Right lobe of liver (tissue), 6 donors: ENCODE measurements at places on chromosomes 5 and 9. TPM values are rescaled to one million over a fixed set of nuclear protein-coding genes. Genes with fewer than 3 reads are reported as not detected.
A peak's percentile ranks its signal among the peaks of the same experiment; 100 is the strongest.

- peaks cover 11% of the 10 kb centered on the region for H3K4me1 ChIP-seq
- H3K27me3 ChIP-seq = no peaks in the 10 kb centered on the region
- peaks cover 4% of the 10 kb centered on the region for H3K36me3 ChIP-seq
- H3K27ac ChIP-seq = no peak overlapping the region
Observed at GRCh38 chr9:91415290-91415689, 8.3 kb downstream of the NFIL3 start.

GRCh38 chr5:35223787-35224395 is 6.4 kb downstream of the PRLR start:
- no peaks in the 10 kb centered on the region for H3K27me3 ChIP-seq
- no peaks in the 10 kb centered on the region for H3K36me3 ChIP-seq
- H3K4me1 ChIP-seq = no peaks in the 10 kb centered on the region
- H3K4me3 ChIP-seq = no peak overlapping the region
- H3K27ac ChIP-seq = no peak overlapping the region

- H3K4me1 ChIP-seq = no peaks in the 10 kb centered on the region
- DNase-seq = no peak
- H3K4me3 ChIP-seq = no peak overlapping the region
- no peaks in the 10 kb centered on the region for H3K27me3 ChIP-seq
- H3K27ac ChIP-seq = no peak overlapping the region
Observed at GRCh38 chr5:114822863-114823262, 346.8 kb downstream of the TRIM36 start.

DNA sequence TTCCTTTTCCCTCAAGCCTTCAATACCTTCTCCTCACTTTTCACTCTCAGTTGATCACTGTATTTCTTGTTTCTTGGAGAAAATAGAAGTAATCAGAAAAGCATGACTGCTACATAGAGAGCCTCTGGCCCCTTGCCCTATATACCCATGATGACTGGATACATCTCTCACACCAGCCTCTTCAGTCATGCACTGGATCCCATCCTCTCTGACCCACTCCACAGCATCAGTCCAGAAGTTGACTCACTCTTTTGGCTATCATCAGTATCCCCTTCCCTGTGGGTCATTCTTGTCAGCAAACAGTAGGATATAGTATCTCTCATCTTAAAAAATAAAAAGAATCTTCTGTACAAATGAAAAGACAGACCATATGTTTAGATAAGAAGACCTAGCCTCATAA is 32.9 kb downstream of the PTCD2 start:
- H3K27ac ChIP-seq = no peak overlapping the region
- no peak for DNase-seq
- no peaks in the 10 kb centered on the region for H3K27me3 ChIP-seq
- H3K4me1 ChIP-seq = no peaks in the 10 kb centered on the region
- H3K4me3 ChIP-seq = no peak overlapping the region
- H3K36me3 ChIP-seq = no peaks in the 10 kb centered on the region

GRCh38 chr5:76528547-76529331 is 94.5 kb downstream of the F2RL2 start:
- no peak overlapping the region for H3K4me3 ChIP-seq
- no peak overlapping the region for H3K27ac ChIP-seq
- H3K4me1 ChIP-seq = no peaks in the 10 kb centered on the region
- DNase-seq = no peak
- no peaks in the 10 kb centered on the region for H3K36me3 ChIP-seq

GRCh38 chr9:6667633-6668280 is 22.2 kb upstream of the GLDC start:
- peaks cover 44% of the 10 kb centered on the region for H3K4me1 ChIP-seq
- no peak overlapping the region for H3K27ac ChIP-seq
- H3K36me3 ChIP-seq = no peaks in the 10 kb centered on the region
- DNase-seq = no peak
- H3K27me3 ChIP-seq = no peaks in the 10 kb centered on the region
- no peak overlapping the region for H3K4me3 ChIP-seq

GRCh38 chr9:123997665-123998277 is 13.8 kb upstream of the LHX2 start:
- peak; percentile 68 for DNase-seq
- H3K36me3 ChIP-seq = no peaks in the 10 kb centered on the region
- H3K4me1 ChIP-seq = no peaks in the 10 kb centered on the region
- H3K27me3 ChIP-seq = no peaks in the 10 kb centered on the region
- H3K27ac ChIP-seq = no peak overlapping the region

Gene PCDHGA11
- total RNA-seq = 1.3 TPM

Gene MRPL36
- 36.3 TPM for total RNA-seq

Gene PCDHA11
- total RNA-seq = 0.51 TPM

DNA sequence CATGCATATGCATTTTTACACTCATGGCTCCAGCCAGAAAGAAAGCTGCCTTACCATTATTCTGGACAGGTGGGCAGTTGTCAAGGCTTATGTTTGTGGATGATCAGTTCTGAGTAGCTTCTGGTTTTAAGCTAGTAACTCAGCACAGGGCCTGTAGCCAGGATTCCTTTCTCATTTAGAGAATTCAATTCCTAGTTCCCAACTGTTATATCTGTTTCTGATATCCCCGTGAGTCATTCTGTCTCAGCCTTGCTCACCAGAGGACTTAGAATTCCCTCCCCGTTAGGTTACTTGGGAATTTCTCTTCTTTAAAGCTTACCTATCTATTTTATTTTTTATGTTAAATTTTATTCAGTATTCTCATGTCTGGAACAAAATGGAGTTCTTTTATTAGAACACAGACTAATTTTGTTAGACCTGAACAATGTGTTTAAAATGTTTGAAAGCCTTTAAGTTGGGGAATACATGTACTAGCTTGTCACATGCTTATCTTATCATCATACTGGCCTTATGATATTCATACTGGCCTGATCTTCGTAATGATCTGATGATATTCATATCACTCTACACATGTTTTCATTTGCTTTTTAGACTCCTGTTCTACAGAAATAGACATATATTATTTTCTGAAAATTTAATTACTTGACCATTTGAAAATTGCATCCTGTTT is 47.1 kb downstream of the CAST start:
- no peak overlapping the region for H3K4me3 ChIP-seq
- H3K36me3 ChIP-seq = no peaks in the 10 kb centered on the region
- no peak overlapping the region for H3K27ac ChIP-seq
- no peaks in the 10 kb centered on the region for H3K27me3 ChIP-seq
- DNase-seq = no peak

Gene PLAC8L1
- total RNA-seq = not detected

GRCh38 chr5:151612689-151613427 is 21.7 kb upstream of the FAT2 start:
- no peaks in the 10 kb centered on the region for H3K4me1 ChIP-seq
- DNase-seq = no peak
- no peak overlapping the region for H3K4me3 ChIP-seq
- H3K27ac ChIP-seq = no peak overlapping the region
- no peaks in the 10 kb centered on the region for H3K27me3 ChIP-seq

Gene SLIT3
- 0.50 TPM for total RNA-seq

GRCh38 chr9:2957656-2958200 is 113.8 kb upstream of the PUM3 start:
- H3K27ac ChIP-seq = no peak overlapping the region
- H3K27me3 ChIP-seq = no peaks in the 10 kb centered on the region
- H3K36me3 ChIP-seq = no peaks in the 10 kb centered on the region
- no peak for DNase-seq

DNA sequence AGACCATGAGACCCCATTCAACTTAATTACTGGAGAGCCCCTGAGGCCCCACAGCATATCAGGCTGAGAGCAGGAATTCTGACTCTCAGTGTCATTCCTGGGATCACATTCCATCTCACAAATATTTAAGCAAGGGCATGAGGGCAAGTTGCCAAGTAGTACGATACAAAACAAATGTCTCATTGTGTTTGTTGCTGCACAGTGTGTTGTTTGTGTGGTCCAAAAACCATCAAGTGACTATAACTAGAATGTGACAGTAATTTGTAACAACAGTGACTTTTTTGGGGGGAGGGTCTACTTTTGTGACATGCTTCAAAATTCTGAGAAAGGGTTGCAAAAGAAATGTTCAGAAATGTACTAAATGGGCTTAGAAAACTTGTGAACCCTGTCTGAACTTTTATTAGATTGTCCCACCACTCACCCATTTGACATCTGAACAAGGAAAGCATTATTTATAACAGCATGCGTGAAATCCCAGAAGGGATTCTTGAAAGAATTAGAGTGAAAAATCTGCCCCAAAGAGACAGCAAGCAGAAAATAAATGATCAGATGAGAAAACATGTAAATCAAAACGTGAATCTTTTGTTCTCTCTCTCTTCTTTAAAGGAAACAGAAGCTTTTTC is 347.0 kb downstream of the NTRK2 start:
- no peak for DNase-seq
- H3K4me1 ChIP-seq = no peaks in the 10 kb centered on the region
- H3K27ac ChIP-seq = no peak overlapping the region
- no peaks in the 10 kb centered on the region for H3K27me3 ChIP-seq

DNA sequence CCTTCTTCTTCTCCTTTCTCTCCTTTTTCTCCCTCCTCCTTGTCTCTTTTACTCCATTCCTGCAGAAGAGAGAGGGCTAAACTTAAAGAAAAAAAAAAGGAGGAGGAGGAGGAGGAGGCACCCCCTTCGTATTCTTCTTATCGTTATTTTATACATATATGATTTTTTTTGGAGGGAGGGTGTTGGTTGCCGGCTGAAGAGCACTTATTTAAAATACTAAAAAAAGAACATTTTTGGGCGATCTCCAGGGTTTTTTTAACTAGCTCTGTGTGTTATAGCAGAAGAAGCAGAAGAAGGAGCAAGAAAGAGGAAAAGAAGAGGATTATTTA is 381 bp downstream of the NR2F1 start:
- no peak for DNase-seq
- no peaks in the 10 kb centered on the region for H3K36me3 ChIP-seq
- peak overlapping the region; percentile 30 for H3K4me3 ChIP-seq
- peak overlapping the region; percentile 66 for H3K27ac ChIP-seq
- H3K4me1 ChIP-seq = no peaks in the 10 kb centered on the region

Gene DDX4
- total RNA-seq = not detected

DNA sequence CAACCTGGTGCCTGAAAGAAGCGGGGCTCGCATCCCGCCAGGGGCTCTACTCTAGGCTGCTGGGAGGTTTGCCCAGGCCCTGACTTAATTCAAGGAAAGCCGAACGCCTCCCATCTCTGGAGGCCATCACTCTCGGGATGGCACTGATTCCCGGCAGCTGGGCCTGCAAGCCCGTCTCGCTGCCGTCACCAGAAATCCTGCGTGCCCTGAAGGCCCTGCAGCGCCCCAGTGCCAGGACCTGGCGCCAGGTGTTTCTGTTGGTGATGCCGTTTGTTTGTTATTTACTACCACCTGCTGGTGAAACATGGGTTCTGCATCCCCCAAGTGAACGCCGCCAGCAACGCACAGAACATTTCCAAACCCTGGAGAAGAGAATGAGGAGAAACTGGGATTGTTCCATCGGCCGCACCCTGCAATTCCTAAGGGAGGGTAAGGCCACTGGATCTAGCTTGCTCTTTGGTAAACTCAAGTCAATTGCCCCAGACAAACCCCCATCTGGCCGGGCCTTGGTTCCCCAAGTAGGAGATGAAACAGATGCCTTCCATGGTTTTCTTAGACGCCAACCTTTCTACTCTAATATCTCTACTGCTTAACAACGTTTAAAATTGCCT is 77.9 kb downstream of the AK8 start:
- H3K4me1 ChIP-seq = no peaks in the 10 kb centered on the region
- no peaks in the 10 kb centered on the region for H3K36me3 ChIP-seq
- H3K27ac ChIP-seq = no peak overlapping the region

Gene SMIM32
- not detected for total RNA-seq

Gene SLC46A2
- total RNA-seq = not detected

DNA sequence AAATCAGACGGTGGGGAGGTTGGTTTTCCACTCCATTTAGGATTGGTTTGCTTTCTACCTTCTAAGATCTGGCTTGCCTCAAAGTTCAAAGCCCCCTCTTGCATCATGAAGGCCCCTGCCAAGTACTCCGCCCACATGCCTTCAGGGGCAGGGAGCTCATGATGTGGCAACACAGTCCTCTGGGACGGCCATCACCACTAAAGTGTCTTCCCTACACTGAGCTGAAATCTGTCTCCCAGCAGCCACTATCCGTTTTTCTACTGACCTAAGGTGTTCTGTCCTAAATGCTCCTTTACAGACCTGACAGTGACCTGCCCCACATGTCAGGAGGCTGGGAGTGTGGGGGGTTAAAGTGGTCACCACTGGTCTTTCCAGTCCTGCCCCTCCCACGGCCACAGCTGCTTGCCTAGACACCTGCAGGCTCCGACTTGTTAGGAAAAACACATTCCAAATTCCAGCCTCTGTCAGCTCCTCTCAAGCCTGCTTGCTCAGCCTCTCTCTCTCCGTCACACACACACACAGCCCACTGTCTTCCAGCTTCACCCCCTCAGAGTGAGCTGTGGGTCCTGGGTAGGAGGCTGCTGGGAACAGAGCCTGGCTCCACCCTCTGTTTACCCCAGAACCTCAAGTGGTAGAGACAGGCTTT is 44.9 kb downstream of the SHB start:
- peaks cover 82% of the 10 kb centered on the region for H3K4me1 ChIP-seq
- DNase-seq = peak; percentile 92
- H3K4me3 ChIP-seq = no peak overlapping the region

- no peaks in the 10 kb centered on the region for H3K4me1 ChIP-seq
- H3K27ac ChIP-seq = no peak overlapping the region
- H3K36me3 ChIP-seq = no peaks in the 10 kb centered on the region
- no peaks in the 10 kb centered on the region for H3K27me3 ChIP-seq
Observed at GRCh38 chr9:27247756-27248155, 49.2 kb downstream of the EQTN start.

- DNase-seq = no peak
- H3K36me3 ChIP-seq = no peaks in the 10 kb centered on the region
- H3K4me1 ChIP-seq = peaks cover 9% of the 10 kb centered on the region
Observed at GRCh38 chr9:87812375-87813118, 70.1 kb upstream of the SPATA31E1 start.

Gene C6
- 387 TPM for total RNA-seq

DNA sequence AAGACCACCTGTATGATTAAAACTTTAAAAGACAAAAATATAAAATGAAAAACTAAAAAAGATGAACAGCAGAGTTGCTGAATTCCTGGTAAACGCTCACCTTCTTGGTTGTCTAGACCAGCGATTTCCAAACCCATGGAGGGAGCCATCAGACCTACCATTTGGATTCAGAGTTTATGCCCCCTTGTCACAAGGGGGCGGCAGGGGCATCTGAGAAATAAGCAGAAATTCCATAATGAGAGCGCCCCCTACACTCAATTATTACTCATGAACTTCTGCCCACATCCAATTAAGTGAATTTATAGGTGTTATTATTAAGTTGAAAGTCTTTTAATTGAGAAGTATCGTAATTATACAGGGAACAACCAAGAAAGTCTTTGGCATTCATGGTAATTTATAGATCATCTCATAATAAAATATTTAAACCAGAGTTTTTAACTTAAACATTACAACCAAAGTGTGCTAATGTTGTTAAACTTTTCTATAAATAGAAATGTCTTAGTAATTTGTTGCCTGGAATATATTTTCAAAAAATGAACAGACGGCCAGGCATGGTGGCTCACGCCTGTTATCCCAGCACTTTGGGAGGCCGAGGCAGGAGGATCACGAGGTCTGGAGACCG is 35.2 kb upstream of the SPATA31C2 start:
- no peak overlapping the region for H3K4me3 ChIP-seq
- peaks cover 11% of the 10 kb centered on the region for H3K4me1 ChIP-seq
- DNase-seq = peak; percentile 46
- H3K36me3 ChIP-seq = no peaks in the 10 kb centered on the region
- no peak overlapping the region for H3K27ac ChIP-seq

Gene IFNE
- not detected for total RNA-seq

- no peak overlapping the region for H3K4me3 ChIP-seq
- no peaks in the 10 kb centered on the region for H3K27me3 ChIP-seq
- no peak overlapping the region for H3K27ac ChIP-seq
- H3K4me1 ChIP-seq = no peaks in the 10 kb centered on the region
Observed at GRCh38 chr9:115799734-115800133, 353.9 kb upstream of the PAPPA start.

Gene PAEP
- total RNA-seq = not detected

- DNase-seq = no peak
- no peak overlapping the region for H3K4me3 ChIP-seq
- H3K27ac ChIP-seq = no peak overlapping the region
- H3K36me3 ChIP-seq = no peaks in the 10 kb centered on the region
- H3K4me1 ChIP-seq = no peaks in the 10 kb centered on the region
Observed at GRCh38 chr9:125883565-125884217, 136.5 kb downstream of the PBX3 start.
